ENCODE measurements at places on chromosomes 7 and 10.

DNA sequence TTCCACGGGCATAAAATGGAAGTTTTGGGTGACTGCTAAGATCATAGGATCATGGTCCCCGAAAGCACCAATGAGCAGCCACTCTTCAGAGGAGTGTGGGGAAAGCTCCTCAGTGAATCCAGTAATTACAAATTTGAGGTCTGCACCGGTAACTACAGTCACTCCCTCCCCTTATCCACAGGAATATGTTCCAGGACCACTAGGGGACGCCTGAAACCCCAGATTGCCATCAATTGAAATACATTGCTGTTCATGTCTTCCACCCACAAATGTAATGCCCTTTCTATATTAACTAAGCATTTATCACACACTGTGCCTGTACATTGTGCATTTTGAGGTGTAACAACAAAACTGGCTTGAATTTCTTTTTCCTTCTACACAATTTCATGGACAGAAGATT lies 447.9 kb upstream of the PFKP start:
- DNase-seq = no peak

DNA sequence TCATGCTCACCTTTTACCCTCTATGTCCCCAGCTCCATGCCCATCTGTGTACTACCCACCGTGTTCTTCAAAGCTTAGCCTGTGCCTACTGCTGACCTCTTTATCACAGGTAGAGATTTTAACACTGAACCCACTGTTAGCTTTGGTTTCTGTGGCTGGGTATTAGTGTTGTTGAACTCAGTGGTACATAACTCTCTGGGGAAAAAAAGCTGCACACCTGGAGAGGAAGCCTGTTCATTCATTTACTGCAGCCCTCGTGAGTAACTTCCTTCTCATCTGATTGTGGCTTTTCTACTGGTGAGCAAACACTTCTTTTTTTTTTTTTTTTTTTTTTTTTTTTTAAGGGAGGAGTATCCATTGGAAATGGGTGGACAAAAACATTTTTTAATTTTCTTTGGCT lies 326.3 kb downstream of the CCSER2 start:
- no peak for DNase-seq

GRCh38 chr7:16260236-16260728 lies 161.1 kb downstream of the CRPPA start:
- DNase-seq = no peak

DNA sequence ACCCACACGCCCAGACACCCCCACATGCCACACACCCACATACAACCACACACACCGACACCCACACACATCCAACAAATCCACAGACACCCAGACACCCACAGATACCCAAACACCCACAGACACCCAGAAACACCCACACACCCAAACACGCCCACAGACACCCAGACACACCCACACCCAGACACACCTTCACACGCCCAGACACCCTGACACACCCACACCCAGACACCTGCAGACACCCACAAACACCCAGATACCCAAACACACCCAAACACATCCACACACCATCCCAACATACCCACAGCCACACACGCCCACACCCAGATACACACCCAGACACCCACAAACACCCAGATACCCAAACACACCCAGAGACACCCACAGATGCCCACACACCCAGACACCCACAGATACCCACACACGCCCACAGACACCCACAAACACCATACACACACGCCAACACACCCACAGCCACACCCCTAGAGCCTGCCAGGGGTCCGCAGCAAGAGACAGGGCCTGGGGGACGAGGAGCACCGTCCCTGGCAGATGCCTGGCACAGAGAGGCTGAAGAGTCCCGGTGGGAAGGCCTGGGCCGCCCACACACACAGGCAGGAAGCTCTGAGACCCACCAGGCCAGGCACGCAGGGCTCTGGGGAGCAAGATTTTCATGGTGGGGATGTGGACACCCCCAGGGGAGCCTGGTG lies 28.5 kb downstream of the CYP2W1 start:
- DNase-seq = no peak

- DNase-seq = no peak
These were observed 46.3 kb downstream of the SPAG6 start for GRCh38 chr10:22391600-22391999.

DNA sequence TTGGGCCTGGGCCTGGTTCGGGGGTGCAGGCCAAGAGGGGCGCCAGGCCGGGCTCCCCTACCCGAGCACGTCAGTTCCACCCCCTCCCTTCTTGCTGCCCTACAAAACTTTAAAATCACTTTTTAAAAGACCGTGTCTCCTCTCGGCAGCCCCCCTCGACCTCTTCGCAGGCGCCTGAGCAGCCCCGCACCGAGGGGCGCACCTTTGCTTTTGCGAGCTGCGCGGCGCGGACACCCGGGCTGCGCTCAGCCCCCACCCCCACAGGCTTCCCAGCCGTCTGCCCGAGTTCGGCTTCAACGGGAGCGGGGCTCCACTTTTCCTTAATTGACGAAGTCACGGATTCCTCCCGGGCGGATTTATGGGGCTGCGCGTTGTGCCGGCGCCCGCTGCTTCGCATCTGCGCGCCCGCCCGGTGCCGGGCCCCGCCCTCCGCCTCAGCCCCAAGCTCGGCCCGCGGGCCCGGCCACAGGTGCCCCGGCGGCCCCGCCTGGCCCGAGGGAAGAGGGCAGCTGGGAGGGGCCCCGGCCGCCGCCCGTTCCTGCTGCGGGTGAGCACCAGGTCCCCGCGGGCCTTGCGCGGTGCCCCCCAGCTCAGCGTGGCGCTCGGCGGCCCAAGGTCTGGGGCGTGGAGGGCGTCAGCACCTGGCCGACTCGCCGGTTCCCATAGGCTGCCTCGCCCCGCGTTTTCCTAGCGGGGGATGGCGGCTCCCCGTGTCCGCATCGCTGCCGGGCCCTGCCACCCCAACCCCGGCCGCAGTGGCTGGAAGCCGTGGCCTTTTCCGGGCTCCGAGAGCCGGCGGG lies 10.8 kb upstream of the MNX1 start:
- no peak for DNase-seq

GRCh38 chr10:93149761-93150160 lies 76.1 kb downstream of the CYP26A1 start:
- DNase-seq = no peak

DNA sequence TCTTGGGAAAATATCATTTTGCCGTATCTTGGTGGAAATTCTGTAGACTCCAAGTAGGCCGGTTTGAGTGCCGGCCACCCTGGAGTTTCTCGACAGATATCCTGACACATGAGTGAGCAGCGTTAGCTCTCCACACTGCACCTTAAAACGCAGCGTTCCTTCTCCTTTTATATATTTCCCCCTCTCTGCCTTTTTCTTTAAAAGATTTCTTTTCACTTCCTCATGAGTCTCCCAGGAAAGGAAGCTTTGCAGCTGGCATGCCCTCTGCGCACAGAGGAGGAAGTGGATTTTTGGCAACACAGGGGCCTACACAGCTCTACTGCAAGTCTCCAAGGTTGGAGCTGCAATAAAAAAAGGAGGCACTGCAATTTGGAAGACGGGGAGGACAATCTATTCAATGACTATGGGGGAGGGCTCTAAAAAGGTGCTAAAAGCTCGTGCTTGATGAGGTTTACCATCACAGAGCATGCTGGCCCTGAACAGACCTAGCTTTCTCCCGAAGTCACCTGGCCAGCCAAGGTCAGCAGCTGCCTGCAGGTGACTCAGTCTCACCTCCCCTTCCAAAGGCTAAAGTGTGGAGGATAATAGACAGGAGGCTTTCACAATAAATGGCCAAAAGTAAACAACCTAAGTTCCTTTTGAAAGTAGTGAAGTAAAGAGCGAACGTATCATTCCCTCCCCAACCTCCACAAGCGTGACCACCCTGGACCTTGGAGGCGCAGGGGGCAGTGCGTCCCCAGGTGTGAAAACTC lies 252.8 kb downstream of the ZMYND11 start:
- no peak for DNase-seq

DNA sequence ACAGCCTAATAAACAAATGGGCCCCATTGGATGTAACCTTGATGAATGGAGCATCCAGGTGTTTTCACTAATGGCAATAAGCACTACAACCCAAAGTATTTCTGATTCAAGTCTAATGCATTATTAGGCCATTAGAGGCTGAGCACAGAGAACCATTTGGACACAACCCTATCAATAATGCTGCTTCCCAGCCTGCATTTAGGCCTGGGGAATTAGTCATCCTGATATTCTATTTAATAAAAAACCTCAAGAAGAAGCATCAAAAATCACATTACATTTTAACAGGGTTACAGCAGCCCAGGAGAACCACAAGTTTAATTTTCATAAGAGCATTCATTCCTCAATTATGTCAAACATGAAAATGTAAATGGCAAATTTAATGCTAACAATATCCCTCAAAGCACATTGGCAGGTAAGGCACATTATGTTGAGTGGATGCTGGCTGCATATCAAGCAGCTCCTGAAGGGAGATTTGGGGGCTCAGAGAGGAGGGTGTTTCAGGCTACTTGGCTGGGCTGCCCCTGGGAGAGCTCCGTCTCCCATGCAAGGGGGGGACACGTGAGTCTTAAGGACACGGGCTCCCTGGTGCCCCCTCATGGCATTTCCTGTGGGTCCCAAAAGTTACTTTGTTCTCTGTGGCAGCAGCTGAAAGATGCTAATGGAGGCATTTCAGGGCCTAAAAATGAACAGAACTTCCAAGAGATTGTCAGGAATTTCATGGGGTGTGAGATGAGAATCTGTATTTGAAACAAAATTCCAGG lies 143.4 kb downstream of the HERPUD2 start:
- DNase-seq = no peak

- no peak for DNase-seq
These were observed 176.5 kb downstream of the SUGCT start for GRCh38 chr7:40311307-40311706.

DNA sequence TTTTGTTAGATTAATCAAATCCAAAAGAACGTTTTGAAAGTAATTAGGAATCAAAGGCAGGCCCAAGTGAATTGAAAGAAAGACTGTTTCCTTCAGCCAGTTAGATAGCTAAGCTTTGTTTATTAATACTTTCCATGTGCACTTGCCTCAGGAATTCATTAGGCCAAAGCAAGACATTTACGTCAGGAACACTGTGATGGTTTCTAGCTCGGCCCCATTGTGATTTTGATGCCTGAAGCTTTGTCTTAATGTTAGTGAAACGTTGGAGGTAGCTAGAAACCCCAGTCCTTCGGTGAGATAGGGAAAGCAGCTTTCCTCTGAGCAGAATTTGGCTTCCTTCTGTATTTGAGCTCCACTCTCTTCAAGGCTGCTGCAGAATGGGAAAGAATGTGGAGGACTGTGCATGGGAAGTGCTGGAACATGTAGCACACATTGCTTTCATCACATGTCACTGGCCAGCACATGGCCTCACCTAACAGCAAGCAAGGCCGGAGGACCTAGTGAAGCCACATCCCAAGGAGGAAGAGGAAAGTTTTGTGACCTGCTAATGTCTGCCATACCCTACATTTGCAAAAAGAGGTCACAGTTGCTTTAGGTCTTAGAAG lies 64.1 kb downstream of the PCGF5 start:
- no peak for DNase-seq

- DNase-seq = no peak
These were observed 25.6 kb downstream of the TACR2 start for GRCh38 chr10:69391158-69391557.

DNA sequence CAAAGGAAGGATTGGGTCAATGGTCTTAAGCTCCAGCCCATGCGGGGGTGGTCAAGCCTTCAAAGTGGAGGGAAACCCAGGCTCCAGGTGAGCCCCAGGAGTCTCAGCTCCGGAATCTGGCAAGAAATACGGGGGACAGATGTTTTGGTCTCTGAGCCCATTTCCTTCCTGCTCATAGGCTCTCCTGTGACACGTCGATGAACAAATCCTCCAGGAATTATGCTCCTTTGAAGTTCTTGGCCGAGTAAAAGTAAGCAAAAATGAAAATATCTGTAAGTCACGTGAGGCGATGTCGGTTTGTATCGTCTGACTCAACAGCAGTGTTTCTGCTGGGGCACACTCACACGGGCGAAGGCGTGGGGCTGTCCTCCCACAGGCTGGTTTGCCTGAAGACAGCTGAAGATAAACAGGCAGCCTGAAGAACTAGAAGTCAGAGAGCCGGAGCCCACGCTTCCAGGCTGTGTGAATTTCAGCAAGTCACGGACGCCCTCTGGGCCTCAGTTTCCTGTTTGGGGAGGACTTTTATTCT lies 52.6 kb upstream of the SMNDC1 start:
- DNase-seq = peak; percentile 49

DNA sequence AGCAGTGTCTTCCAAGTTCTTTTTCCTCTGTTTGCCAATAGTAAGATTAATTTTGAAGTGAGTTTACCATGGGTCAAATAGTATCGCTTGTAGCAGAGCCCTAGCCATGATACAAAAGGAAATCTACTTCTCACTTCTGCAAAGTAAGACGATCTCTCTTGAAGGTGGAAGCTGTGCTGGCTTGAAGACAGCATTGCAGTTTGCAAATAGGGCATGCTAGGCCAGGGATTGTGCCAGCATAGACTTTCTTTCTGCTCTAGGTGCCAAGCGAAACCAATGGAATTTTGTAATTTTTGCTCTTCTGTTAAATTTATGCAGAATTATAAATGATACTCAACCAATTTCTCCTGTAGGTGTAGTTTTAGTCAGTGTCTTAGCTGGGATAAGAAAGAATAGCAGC lies 74.5 kb downstream of the SLC13A1 start:
- no peak for DNase-seq

DNA sequence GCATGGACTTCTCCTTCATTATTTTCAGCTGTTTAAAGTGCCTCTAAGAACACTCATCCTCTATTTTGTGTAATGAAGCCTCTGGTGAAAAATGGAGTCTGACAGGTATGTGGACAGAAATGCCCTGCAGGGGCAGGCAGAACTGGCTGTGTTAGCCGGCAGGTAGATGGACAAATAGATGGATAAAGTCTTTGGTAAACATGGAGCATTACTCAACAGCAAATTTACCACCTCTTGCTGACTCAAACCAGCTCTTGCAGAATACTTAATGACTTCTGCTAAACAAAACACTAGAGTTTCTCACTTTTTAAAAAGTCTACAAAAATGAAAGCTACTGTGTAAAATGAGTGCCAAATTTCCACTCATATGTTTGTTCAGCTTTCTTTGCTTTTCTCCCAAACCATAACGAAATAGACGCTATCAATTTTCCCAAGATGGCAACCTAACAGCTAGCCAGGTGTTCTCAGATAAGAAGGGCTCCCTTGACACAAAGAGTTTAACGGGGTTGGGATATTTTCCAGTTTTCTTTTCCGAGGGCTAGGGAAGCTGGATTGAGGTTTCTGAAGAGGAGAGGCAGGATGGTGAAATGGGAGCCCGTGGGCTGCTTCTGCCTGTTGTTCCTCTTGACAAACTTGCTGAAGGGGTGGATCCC lies 71.9 kb upstream of the HABP2 start:
- no peak for DNase-seq

- DNase-seq = no peak
These were observed 488.9 kb downstream of the SH2D4B start for GRCh38 chr10:81026591-81026990.

- no peak for DNase-seq
These were observed 698.6 kb downstream of the CCSER2 start for GRCh38 chr10:85026878-85027467.
